Cerebellar cortex (tissue), 1 donor: ENCODE measurements at places on chromosomes 12 and 14.

GRCh38 chr12:93180566-93180965 lies 197.2 kb upstream of the NUDT4 start:
- no peak for DNase-seq

- peak; percentile 17 for DNase-seq
Measured at GRCh38 chr12:20646239-20646827, 48.8 kb upstream of the SLCO1C1 start.

- DNase-seq = peak; percentile 77
Measured at GRCh38 chr14:23009939-23010726, at the start of gene C14orf93. C14orf93 (minus strand) TSS chr14:23010143; CDS start chr14:22999023, 11,120 bp downstream.

GRCh38 chr14:99277530-99277929 lies 5.5 kb upstream of the BCL11B start:
- no peak for DNase-seq

DNA sequence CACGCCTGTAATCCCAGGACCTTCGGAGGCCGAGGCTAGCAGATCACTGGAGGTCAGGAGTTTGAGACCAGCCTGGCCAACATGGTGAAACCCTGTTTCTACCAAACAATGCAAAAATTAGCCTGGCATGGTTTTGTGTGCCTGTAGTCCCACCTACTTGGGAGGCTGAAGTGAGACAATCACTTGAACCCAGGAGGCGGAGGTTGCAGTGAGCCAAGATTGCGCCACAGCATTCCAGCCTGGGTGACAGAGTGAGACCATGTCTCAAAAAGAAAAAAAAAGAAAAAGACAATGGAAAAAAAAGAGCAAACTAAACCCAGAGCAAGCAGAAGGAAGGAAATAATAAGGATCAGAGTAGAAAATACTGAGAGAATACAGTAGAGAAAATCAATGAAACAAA lies 5.4 kb downstream of the CHURC1 start:
- no peak for DNase-seq

GRCh38 chr12:72989458-72989947 lies 717.3 kb downstream of the TRHDE start:
- no peak for DNase-seq

GRCh38 chr14:63918411-63918810 lies 65.6 kb downstream of the SYNE2 start:
- no peak for DNase-seq

DNA sequence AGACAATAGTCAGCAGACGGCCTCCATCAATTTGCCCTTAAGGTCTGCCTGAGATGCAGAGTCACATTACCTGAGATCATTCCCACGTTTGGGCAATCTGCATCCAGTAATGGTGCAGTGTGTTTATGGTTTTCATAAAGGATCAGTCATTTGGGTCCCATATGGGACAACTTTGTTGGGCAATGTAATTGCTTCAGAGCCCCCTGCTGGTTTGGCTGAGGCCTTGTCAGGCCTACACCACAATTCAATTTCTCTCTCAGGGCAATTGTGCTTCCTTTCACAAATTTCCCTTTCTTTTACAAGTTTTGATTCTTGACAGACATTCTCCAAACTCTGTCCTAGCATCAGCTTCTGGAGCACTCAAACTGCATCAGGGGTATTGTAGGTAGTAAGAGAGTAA lies 191.2 kb upstream of the SSTR1 start:
- DNase-seq = no peak

DNA sequence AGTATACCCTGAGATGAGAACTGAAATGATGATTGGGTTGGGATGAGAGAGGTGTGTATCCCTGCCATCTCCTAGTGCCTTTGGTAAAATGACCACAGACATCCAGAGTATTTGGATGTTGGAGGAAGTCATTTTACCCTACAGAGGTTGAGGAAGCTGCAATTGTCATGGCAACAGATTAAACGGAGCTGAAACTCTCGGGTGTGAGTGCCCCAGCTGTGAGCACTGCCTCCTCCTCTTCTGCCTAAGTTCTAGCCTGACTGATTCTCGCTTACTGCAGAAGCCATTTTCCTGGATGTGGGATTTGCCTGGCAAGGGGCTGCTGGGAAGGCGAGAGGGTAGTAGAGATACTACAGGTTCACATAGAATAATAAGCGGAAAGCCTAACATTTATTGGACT lies 10.3 kb upstream of the PPP4R4 start:
- DNase-seq = no peak

DNA sequence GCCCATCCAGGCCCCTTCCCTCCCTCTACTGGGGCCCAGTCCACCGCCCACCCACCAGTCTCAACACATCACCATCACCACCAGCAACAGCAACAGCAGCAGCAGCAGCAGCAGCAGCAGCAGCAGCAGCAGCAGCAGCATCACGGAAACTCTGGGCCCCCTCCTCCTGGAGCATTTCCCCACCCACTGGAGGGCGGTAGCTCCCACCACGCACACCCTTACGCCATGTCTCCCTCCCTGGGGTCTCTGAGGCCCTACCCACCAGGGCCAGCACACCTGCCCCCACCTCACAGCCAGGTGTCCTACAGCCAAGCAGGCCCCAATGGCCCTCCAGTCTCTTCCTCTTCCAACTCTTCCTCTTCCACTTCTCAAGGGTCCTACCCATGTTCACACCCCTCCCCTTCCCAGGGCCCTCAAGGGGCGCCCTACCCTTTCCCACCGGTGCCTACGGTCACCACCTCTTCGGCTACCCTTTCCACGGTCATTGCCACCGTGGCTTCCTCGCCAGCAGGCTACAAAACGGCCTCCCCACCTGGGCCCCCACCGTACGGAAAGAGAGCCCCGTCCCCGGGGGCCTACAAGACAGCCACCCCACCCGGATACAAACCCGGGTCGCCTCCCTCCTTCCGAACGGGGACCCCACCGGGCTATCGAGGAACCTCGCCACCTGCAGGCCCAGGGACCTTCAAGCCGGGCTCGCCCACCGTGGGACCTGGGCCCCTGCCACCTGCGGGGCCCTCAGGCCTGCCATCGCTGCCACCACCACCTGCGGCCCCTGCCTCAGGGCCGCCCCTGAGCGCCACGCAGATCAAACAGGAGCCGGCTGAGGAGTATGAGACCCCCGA lies 6.8 kb upstream of the RNU7-1 start:
- DNase-seq = no peak

GRCh38 chr14:30381861-30382480 lies 177.0 kb upstream of the G2E3 start:
- no peak for DNase-seq

GRCh38 chr12:42794806-42795205 lies 205.3 kb upstream of the PRICKLE1 start:
- no peak for DNase-seq

GRCh38 chr12:109592905-109593272 lies 19.3 kb downstream of the MVK start:
- peak; percentile 27 for DNase-seq

- DNase-seq = no peak
Measured at GRCh38 chr14:48936362-48936761, 649.8 kb downstream of the RPS29 start.

DNA sequence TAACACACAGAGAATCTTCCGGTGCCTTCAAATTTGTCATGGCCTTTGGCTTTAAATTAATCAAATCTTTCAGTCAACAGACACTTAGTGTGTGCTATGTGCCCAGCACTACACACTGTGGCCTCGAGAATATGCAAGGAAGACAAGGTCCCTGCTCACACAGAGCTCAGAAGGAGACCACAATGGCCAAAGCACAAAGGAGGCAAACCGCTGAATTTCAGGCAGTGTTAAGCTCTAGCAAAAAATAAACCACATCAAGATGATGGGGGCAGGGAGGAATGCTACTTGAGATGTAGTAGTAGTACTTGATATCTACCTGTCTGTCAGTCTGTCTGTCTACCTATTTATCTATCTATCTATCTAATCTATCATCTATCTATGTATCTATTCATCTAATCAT lies 227.9 kb downstream of the TMEM132D start:
- no peak for DNase-seq

- DNase-seq = no peak
Measured at GRCh38 chr14:99918781-99919180, 125.6 kb downstream of the EML1 start.

GRCh38 chr14:47365233-47365632 lies 310.2 kb downstream of the MDGA2 start:
- DNase-seq = no peak

- no peak for DNase-seq
Measured at GRCh38 chr12:47799357-47799955, 20.2 kb downstream of the HDAC7 start.

GRCh38 chr12:133120385-133121191 lies 9.5 kb downstream of the ZNF891 start:
- DNase-seq = no peak

- no peak for DNase-seq
Measured at GRCh38 chr14:52802597-52802996, 11.2 kb upstream of the GNPNAT1 start.

GRCh38 chr12:49174218-49174617 lies 14.7 kb downstream of the TUBA1A start:
- no peak for DNase-seq
